CD4-positive, CD25-positive, alpha-beta regulatory T cell (primary cell): ENCODE measurements at places on chromosomes 2 and 18. TPM values are rescaled to one million over a fixed set of nuclear protein-coding genes. Genes with fewer than 3 reads are reported as not detected.

DNA sequence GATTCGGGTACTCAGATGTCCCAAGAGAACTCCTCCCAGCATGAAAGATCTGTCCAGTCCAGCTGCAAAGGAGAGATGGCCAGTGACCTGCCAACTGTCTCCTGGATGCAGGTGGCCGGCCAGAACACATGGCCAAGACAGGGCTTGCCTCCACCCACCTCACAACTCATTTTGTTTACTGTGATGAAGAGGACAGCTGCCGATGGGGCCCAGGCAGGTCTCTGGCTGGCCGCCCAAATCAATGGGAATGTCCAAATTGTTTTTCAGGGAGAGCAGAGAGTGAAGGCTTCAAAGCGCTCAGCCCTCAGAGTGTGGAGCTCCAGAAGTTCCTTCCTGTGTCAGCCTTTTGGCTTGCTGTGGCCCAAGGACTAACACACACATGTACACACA, 41.9 kb downstream of the FOSL2 start:
- DNase-seq, result no peak

DNA sequence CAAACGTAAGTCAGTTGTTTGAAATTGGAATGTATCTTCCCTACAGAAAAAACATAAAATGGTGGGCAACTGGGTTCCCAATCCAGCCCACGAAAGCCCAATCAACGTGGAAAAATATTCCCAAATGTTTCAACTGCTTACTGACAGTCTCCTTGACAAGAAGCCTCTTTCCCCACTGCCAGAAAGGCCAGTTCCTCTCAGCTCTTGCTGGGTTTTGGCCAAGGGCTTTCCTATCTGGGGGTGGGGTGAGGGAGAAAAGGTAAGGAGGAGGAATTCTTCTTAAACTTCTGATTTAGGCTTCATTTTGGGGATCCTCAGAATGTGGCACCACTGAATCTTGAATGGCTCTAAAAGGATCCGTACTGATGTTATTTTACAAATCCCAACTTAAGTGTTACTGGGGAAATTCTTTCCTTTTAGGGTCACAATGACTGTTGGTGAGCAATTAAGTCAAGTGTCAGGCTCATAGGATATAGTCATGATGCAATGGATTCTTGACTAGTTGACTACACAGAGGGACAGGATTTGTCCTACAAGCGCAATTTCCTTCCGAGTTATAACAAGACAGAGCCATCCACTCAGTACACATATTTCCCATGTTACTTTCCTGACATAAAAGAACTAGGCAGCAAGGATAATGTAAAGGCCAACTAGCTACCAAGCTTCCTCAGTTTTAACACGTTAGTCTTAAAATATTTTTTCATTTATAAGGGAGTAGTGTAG, 73.6 kb downstream of the SPRED2 start:
- DNase-seq, result no peak

DPP10 gene
- not detected for polyA plus RNA-seq

DNA sequence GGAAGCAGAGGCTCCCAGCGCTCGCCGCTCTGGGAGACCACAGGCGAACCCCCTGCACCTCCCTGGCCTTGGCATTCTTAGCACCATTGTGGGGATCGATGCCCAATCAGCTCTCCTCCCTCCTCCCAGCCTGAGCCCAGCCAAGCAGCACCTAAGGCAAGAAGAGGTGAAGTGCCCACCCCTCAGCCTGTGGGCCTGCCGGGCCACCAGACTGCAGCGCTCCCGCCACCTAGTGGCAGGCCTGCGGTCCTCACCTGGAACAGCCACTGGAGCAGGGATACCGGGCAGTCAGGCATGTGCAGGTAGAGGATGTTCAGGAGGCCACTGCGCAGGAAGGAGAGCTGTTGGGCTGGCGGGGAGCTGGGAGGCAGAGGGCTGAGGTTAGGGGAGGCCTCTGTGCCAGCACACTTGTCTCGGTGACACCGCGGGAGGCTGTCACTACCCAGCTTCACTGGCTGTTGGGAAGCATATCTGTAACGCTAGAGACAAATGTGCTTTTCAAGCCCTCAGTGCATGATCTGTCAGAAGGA, 35.2 kb downstream of the FAM178B start:
- peak; percentile 54 for DNase-seq

GRCh38 chr18:54835944-54836343, 7.7 kb downstream of the RAB27B start:
- no peak for DNase-seq

- DNase-seq, result no peak
Observed at GRCh38 chr2:47455411-47455810, 52.5 kb downstream of the MSH2 start.

GRCh38 chr2:130351711-130352110, 4.1 kb upstream of the PTPN18 start:
- DNase-seq, result no peak

RNF125 gene
- 70.6 TPM for polyA plus RNA-seq

ZNF532 gene
- polyA plus RNA-seq, result 1.6 TPM

ASB18 gene
- polyA plus RNA-seq, result not detected
